ENCODE measurements at places on chromosomes 16 and 17. TPM values are rescaled to one million over a fixed set of nuclear protein-coding genes. Genes with fewer than 3 reads are reported as not detected.

Gene TSPOAP1
- 54.2 TPM for total RNA-seq

Gene MMP28
- total RNA-seq: 4.9 TPM

Gene ALDH3A1
- total RNA-seq: not detected

Gene SOX15
- total RNA-seq: 1.5 TPM

Gene KRT33B
- total RNA-seq: not detected

Gene OMG
- 12.2 TPM for total RNA-seq

DNA sequence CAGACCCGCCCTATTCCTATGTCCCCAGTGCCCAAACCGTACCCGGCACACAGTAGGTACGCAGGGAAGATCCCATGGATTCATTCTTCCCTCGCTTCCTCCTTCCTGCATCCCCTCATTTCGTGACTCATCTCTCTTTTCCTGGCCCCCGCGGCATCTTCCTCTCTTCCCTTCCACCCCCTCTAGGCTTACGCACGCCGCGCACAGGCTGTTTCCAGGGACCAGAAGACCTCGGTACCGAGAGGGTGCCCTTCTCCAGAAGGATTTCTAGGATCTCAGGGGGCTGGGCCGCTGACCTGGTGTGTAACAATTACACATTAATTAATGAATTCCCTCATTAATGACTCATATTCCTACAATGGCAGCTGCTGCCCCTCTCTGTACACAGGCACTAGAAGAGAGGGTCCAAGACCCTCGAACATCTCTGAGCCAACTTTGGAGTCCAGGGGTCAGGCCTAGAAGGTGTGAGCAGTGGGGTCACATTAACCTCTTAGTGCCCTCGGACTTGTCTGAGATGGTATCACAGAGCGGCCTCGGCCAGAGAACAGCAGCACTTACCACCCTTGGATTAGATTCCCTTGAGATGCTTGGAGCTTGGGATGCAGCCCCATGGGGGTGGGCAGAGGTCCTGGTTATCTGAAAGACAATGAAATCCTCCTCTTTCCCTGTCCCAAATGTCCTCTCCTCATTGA is 16.8 kb upstream of the PLLP start:
- DNase-seq: no peak

GRCh38 chr17:35460354-35460851 is 11.8 kb upstream of the SLFN13 start:
- no peak for DNase-seq

DNA sequence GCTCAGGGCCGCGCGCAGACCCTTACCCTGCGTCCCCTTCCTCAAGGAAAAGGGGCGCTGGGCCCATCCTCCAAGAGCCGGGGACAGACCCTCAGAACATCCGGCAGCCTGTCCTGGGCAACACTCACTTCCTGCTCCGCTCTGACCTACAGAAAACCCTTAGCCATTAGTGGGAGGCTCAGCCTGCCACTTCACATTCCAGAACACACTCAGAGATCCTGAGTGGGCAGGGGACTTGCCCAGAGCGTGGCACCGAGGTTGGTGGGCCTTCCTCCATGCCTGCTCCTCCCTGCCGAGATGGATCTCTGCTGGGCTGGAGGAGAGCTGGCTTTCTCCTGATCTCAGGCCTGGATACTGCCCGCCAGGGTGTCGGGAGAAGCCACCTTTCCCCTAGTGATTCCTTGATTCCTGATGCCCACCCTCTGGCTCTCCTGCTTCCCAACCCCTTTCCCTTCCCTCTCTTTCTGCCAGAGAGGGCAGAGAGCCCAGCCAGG is 1.5 kb downstream of the SCARF1 start:
- DNase-seq: no peak

- DNase-seq: no peak
Observed at GRCh38 chr17:19374136-19374535, 4.2 kb upstream of the MAPK7 start.

GRCh38 chr17:45229681-45230409 is 8.2 kb downstream of the FMNL1 start:
- no peak for DNase-seq

GRCh38 chr16:23899869-23900268 is 64.1 kb downstream of the PRKCB start:
- DNase-seq: no peak

DNA sequence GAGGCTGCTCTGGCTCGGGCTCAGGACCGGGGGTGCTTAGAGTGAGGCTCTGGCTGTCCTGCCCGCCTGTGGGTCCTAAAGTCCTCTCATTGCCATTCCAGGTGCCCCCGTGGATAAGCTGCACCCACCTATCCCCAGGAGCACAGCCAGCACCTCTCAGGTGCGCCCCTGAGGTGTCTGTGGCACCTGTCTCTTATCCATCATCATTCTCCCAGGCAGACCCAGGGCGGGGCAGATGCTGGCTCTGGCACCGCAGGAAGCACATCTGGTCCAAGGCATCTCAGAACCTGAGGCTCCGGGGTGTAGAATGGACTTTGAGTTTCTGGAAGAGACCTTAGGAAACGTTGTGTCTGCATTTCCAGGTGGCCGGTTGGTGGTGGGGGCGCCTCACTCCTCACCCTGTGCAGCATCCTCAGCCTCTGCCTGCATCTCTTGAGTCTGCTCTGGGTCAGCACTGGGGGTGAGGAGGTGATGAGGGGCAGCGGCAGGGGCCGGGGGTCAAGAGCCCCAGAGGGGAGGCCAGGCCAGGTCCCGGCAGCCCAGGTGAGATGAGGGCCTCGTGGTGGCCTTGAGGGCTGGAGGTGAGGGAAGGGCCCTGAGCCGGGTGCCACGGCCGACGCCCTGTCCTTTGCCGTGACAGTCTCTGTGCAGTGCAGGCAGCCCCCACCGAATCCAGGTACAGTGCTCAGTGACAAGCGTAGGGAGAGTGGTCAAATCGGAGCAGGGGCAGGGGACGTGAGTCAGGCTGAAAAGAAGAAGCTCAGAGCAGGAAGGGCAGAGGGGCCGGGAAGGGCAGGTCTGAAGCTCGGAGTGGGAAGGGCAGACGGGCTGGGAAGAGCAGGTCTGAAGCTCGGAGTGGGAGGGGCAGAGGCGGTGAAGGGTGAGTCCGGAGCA is 173.5 kb downstream of the NPIPB11 start:
- no peak for DNase-seq

DNA sequence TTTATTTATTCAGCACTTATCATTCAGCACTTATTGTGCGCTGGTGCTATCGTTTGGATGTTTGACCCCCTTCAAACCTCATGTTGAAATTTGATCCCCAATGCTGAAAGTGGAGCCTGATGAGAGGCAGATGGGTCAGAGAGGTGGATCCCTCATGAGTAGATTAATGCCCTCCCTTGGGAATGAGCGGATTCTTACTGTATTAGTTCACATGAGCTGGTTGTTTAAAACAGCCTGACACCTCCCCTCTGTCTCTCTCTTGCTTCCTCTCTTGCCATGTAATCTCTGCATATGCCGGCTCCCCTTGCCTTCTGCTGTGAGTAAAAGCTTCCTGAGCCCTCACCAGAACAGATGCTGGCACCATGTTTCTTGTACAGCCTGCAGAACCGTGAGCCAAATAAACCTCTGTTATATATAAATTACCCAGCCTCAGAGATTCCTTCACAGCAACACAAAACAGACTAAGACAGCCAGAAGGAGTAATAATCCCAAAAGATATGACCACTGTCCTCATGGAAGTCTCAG is 111.1 kb downstream of the CACNG3 start:
- no peak for DNase-seq

- no peak for DNase-seq
Observed at GRCh38 chr17:78583091-78583490, 5.9 kb upstream of the DNAH17 start.

DNA sequence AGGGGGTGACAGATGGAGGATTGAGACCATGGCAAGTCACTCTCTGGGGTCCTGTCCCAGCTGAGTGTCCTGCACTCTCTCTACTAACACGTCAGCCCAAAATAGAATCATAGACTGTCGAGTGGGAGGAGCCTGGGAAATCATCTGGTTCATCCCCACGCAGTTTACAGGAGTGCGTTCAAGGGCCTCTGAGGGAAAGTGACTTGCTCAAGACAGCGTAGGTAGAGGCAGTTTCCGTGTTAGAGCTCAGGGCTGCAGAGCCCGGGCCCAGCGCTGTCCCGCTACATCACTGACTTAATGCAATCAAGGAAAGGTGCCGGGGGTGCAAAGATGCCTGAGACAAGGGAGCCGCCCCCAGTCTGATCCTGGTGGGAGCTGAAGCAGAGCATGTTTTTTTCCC is 10.3 kb downstream of the GSG1L2 start:
- no peak for DNase-seq

DNA sequence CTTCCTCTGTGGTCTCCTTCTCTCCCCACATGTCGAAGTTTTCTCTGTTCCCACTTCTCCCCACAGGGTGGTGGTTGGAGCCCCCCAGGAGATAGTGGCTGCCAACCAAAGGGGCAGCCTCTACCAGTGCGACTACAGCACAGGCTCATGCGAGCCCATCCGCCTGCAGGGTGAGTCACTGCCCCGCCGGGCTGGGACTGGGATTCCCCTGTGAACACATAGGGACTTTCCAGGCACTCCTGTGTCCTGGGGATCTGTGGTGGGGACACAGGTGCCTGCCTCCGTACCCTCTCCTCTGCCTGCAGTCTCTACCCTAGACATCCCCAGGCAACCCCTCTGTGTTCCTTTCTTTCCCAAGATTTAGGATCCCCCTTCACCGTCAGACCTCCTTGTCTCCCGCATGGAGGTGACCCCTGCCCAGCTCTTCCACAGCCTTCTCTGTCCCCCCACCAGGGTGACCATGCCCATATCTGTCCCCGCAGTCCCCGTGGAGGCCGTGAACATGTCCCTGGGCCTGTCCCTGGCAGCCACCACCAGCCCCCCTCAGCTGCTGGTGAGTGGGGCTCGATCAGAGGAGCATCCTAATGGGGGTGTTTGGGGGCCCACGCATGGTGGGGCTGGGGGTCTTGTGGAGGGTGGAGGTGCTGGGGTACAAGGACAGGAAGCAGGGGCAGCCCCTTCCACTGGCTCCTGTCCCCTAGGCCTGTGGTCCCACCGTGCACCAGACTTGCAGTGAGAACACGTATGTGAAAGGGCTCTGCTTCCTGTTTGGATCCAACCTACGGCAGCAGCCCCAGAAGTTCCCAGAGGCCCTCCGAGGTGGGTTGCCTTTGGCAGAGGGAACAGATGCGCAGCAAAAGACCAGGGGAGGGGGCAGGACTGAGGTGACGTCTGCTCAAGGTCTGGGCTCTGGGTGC is 5.8 kb downstream of the ITGAM start:
- no peak for DNase-seq

DNA sequence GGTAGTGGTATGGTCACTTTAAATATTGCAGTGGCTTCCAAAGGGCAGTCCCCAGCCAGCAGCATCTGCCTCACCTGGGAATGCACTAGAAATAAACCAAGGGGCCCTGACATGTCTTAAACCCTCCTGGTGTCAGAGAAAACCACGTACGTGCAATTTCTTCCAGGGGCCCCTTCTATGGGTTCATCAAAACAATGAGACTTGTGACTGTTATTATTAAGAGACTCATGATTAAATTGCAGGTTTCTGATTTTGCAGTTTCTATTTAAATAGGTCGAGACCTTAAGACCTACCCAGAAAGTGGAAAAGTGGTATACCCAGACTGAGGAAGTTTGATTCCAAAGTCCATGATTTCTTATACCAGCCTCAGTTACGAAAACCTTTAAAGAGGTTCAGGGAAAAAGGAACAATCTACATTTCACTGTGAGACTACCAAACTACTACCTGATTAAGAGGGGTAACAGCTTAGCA is 746 bp upstream of the POLG2 start:
- DNase-seq: no peak

DNA sequence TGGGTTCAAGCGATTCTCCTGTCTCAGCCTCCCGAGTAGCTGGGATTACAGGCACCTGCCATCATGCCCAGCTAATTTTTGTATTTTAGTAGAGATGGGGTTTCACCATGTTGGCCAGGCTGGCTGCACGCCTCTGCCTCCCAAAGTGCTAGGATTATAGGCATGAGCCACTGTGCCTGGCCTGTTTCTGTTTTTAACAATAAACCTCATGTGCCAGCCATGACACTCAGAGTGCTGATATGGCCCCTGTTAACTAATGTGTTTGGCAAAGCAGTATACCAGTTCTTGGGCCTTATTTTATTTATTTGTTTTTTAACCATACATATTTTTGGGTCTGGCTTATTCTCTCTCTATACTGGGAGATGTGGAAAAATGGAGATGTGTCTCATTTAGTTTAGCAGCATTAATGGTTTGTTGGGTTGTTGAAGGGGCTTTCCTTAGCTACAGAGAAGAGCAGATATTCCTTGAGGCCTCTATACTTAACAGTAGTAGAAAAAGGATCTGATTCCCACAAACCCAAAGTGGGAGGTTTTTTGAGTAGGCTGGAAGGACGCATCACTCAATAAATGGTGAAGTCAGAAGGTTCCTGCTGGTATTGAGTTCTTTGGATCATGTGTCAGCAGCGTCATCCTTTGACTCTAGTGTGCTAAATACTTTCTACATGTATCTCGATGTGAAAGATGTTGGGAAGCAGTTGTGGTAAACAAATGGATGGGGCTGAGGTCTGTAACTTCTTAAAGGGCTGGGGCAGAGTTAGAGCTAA is 16.2 kb upstream of the CDK5R1 start:
- no peak for DNase-seq

DNA sequence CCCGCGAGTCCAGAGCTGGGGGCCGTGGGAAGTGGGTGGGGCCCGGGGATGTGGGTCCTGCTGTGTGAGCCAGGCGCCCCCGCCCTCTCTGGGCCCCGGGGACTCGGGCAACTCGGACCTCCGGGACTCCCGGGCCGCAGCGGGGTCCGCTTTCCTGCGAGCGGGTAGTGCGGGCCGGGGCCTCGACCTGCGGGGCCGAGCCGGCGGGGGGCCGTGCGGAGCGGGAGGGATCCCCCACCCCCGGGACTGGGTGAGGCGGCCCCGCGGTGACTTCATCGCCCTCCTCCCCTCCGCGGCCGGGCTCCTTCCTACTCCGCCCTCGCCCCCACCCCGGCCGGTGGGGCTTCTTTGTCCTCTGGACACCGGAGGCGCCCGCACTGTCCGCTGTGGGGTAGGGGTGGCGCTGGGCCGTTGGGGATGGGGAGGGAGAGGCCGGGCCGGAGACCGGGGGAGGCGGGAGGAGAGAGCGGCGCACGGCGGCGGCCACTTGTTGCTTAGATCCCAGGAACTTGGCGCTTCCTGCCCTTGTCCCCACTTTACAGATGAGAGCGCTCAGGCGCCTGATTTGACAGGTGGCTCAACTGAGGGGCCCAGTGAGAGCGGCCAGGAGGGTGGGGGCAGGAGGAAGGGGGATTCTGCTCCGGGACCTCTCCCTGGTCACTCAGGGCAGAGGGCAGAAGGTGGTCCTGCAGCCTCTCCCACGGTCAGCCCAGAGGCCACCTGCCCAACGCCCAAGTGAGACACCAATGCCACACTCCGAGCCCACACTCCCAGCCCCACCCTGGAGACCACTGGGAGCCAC is 874 bp downstream of the CMTM3 start:
- DNase-seq: no peak

DNA sequence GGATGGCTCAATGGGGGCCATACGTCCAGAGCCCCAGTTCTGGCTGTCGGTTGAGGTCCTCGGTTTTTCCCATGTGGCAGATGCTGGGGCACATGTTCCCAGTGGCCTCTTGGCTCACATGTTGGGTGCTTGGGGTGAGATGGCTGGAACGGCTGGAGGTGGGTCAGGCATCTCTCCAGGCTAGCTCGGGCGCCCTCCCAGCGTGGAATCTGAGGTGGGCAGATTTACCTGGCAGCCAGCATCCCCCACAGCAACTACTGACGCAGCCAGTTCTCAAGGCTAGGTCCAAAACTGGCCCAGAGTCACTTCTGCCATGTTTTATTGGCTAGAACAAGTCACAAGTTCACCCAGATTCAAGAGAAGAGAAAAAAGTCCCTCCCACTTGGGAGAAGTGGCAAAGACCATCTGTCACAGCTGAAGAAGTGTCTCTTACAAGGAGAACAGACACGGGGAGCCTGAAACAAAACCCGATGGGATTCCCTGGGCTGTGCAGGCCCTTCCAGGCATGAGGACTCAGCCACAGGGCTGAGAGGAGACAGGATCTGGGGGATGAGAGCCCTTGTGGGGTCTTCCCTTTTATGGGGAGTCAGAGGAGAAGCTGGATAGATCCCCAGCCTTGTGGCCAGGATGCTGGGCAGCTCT is 15.2 kb downstream of the ACE start:
- no peak for DNase-seq
